Adrenal gland (tissue), 19 donors: ENCODE measurements at places on chromosomes 12 and 14. TPM values are rescaled to one million over a fixed set of nuclear protein-coding genes. Genes with fewer than 3 reads are reported as not detected.

- no peaks in the 10 kb centered on the region for H3K36me3 ChIP-seq
- no peaks in the 10 kb centered on the region for H3K27me3 ChIP-seq
- H3K4me1 ChIP-seq = peaks cover 4% of the 10 kb centered on the region
- no peak overlapping the region for H3K4me3 ChIP-seq
- H3K27ac ChIP-seq = no peak overlapping the region
- no peak for DNase-seq
Observed at GRCh38 chr12:105741786-105742566, 396.8 kb downstream of the NUAK1 start.

DNA sequence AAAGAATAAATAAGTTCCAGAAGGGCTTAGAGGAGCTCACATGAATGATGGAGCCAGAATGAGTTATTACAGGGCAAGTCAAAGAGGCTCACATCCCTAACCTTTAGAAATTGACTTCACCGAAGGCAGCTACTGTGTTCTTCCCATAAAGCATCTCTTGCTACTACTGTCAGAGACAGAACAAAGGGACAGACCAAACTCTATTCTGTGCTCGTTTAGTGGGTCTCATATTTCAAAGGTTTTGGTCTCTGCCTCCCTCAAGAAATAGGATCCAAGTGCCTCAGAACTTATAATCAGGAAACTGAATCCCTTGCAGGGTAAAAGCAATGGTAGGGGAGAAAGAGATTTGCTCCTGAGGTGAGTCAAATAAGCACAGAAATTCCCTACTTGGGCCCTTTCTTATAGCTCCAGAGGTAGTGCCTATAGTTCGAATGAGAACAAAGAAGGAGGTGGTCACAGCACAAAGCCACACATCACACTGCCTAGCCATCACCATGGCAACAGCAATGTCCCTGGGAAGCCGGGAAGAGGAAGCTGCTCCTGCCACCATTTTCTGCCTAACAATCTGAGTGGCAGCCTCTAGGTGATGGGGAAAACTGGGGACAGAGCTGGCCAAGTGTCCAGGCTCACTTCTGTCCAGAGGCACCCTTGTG lies 294.9 kb downstream of the FOXN3 start:
- H3K4me1 ChIP-seq = no peaks in the 10 kb centered on the region
- no peaks in the 10 kb centered on the region for H3K36me3 ChIP-seq
- DNase-seq = no peak
- no peak overlapping the region for H3K27ac ChIP-seq

GRCh38 chr12:42960087-42960527 lies 370.6 kb upstream of the PRICKLE1 start:
- H3K27me3 ChIP-seq = no peaks in the 10 kb centered on the region
- H3K4me3 ChIP-seq = no peak overlapping the region
- no peak for DNase-seq
- H3K4me1 ChIP-seq = no peaks in the 10 kb centered on the region
- no peak overlapping the region for H3K27ac ChIP-seq

GRCh38 chr14:92956961-92957360 lies 34.0 kb downstream of the CHGA start:
- no peaks in the 10 kb centered on the region for H3K27me3 ChIP-seq
- DNase-seq = no peak
- H3K27ac ChIP-seq = no peak overlapping the region
- H3K4me3 ChIP-seq = no peak overlapping the region
- H3K4me1 ChIP-seq = no peaks in the 10 kb centered on the region

The METTL3 gene
- 43.1 TPM for total RNA-seq

GRCh38 chr12:57889500-57889989 lies 43.0 kb upstream of the CTDSP2 start:
- H3K27ac ChIP-seq = peak overlapping the region; percentile 97
- no peak overlapping the region for H3K4me3 ChIP-seq
- DNase-seq = peak; percentile 30
- no peaks in the 10 kb centered on the region for H3K27me3 ChIP-seq
- peaks cover 36% of the 10 kb centered on the region for H3K4me1 ChIP-seq
- no peaks in the 10 kb centered on the region for H3K36me3 ChIP-seq

- peaks cover 85% of the 10 kb centered on the region for H3K4me1 ChIP-seq
- H3K27ac ChIP-seq = no peak overlapping the region
- DNase-seq = peak; percentile 79
- no peaks in the 10 kb centered on the region for H3K27me3 ChIP-seq
Observed at GRCh38 chr14:95515596-95516552, 576 bp downstream of the SYNE3 start.

- H3K4me3 ChIP-seq = no peak overlapping the region
- DNase-seq = no peak
- H3K36me3 ChIP-seq = no peaks in the 10 kb centered on the region
- no peak overlapping the region for H3K27ac ChIP-seq
- H3K27me3 ChIP-seq = no peaks in the 10 kb centered on the region
Observed at GRCh38 chr12:59372956-59373355, 222.9 kb upstream of the SLC16A7 start.

DNA sequence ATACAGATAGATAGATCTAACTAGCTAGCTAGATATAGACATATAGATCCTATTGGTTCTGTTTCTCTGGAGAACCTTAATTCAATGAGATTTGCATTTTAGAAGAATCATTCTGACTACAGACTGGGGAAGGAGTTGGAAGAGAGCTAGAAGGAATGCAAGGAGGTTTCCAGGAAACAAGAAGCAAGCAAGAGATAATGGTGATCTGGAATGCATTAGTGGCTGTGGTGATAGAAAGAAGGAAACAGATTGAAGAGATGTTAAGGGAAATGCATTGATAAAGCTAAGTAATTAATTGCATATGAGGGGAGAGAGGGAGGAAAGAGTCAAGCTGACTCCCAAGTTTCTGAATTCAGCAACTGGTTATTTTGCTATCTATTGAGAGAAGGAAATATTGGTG lies 42.7 kb downstream of the DBX2 start:
- H3K27me3 ChIP-seq = no peaks in the 10 kb centered on the region
- no peaks in the 10 kb centered on the region for H3K4me1 ChIP-seq
- no peak overlapping the region for H3K27ac ChIP-seq
- no peaks in the 10 kb centered on the region for H3K36me3 ChIP-seq
- no peak for DNase-seq

DNA sequence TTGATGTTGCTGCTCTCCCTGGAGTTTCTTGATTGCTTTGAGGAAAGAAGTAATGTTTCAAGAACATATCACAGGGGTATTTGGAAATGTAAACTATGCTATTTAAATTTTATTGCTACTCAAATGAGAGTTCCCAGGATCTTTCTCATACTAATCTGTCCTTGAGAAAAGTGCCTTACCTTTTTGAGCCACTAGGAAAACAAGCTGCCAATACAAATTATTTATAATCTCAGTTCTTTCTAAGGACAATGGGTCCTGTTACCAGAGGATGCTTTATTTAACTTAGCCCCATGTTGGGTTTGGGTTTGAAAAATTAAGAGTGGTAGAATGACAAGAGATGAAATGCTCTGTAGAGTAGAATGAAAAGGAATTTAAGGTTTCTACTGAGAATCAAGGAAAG lies 258.2 kb upstream of the PRKD1 start:
- H3K27me3 ChIP-seq = no peaks in the 10 kb centered on the region
- no peak for DNase-seq
- H3K27ac ChIP-seq = no peak overlapping the region
- no peaks in the 10 kb centered on the region for H3K4me1 ChIP-seq

DNA sequence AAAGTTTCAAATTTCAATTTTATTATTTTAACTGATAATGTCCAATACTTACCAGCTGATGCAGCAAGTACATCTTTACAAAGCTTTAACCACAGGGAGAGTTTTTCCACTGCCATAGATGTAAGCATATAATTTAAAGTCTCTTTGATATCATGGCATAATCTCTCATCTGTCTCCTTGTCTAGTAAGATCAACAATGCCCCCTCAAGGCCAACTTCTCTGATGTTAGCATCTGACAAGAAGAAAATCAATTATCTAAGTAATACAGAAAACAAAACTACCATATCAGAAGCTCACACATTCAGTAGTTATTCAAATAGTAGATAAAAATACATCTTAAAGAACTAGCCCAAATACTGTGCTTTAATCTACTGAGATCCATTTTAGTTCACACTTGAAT lies 94.2 kb downstream of the HEATR5A start:
- no peak for DNase-seq
- no peaks in the 10 kb centered on the region for H3K36me3 ChIP-seq
- no peaks in the 10 kb centered on the region for H3K27me3 ChIP-seq

DNA sequence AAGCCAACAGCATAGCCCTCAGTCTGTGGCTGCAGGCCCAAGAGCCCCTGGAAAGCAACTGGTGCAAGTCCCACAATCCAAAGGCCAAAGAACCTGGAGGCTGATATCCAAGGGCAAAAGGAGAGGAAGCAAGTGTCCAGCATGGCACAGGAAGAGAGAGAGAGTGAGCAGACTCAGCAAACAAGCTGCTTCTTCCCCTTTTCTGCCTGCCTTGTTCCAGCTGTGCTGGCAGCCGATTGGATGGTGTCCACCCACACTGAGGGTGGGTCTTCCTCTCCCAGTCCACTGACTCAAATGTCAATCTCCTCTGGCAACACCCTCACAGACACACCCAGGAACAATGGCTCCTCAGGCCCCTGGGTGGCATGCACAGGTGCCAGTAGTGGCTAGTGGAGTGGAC lies 33.5 kb downstream of the SMCO2 start:
- H3K4me1 ChIP-seq = no peaks in the 10 kb centered on the region
- H3K27ac ChIP-seq = no peak overlapping the region
- no peak overlapping the region for H3K4me3 ChIP-seq
- H3K27me3 ChIP-seq = no peaks in the 10 kb centered on the region
- no peaks in the 10 kb centered on the region for H3K36me3 ChIP-seq

DNA sequence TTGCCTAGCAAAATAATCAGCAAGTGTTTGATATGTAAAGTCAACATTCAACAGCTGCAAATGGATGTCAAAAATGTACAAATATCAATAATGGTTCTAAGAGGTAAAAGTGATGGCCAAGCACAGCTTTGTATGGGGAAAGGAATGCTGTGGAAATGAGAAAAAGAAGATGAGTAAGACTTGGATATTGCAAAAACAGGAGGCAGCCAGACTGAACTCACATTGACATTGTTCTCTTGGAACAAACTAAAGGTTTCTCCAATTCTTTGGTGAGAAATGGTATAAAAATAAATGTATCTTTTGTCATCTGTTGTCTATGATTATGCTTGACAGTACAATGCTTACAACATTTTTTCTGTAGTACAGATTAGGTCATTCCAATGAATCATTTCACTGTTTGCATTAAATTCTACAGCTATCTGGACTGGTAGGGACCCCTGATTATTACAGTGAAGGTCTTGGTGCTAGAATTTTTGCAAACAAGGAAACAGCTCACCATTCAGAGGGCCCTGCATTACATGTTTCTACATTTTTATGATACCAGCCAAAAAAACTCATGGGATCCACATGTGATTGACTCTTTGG lies 465.7 kb downstream of the NOVA1 start:
- no peak for DNase-seq
- H3K27ac ChIP-seq = no peak overlapping the region
- H3K4me1 ChIP-seq = no peaks in the 10 kb centered on the region
- no peaks in the 10 kb centered on the region for H3K27me3 ChIP-seq
